ENCODE measurements at places on chromosomes 7 and 10. TPM values are rescaled to one million over a fixed set of nuclear protein-coding genes. Genes with fewer than 3 reads are reported as not detected.

CCL24 gene
- not detected for total RNA-seq

SPDYE11 gene
- total RNA-seq: not detected

MICALL2 gene
- total RNA-seq: 5.5 TPM

ZNF804B gene
- not detected for total RNA-seq

DNA sequence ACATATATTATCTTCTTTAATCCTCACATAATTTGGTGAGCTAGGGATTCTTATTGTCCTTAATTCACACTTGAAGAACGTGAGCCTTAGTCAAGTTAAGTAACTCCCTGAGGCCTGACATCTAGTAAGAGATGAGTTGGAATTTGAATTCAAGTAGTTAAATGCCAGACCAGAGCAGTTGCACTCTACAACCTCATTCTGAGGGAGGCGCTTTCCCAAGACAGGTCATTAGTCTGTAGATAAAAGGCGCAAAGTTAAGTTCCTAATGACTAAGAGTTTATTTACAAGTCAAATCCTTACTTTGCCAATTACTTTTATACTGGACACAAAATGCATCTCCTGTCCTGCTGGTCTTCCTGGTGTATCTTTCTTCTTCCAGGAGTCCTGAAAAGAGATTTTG lies 3.6 kb upstream of the EXOC6 start:
- no peak for DNase-seq

DNA sequence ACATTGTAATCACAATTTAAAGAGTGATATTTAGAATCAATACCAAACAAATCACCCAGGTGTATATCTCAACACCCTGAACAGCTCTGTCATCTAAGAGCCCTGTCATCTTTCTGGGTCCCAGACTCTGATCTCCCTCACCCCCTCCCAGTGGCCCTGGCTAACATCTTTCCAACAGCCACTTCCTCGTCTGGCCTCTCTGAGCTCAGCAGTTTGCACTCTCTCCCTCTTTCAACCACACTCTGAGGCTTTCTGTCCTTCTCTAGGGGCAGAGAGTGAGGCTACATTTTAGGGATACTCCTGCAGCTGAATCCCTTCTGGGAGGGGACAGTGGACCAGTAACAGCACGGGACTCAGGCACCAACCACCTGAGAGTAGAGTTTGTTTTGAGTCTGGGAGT lies 17.1 kb upstream of the PRRT4 start:
- no peak for DNase-seq

All from OCI-LY7 (cell line).